ENCODE measurements at places on chromosomes 6 and 20.

DNA sequence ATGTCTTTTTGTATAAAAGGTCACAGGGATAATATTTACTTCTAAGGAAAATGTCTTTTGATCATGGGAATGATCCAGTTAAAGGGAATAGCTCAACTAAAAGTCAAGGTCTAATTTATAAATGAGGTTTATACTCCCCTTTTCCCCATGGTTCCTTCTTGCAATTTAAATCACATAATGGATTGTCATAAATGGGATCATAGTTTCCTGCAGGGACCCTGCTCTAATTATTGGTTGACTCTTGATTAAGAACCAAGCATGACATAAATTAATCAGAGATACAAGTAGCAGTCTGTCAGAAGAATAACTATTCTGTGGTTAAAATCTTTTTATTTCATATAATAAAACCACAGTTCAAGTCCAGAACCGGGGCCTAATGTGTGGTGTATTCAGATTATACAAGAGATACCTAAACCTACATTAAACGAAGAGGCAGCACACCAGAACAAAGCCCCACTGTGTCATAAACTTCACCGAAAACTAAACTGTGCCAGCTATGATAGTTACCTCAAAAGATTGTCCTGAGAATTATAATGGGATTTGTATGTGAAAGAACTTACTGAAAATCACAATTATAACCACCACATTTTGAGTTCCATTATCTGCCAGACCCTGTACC is 43.0 kb upstream of the CD83 start:
- DNase-seq: no peak

GRCh38 chr6:137013738-137014602 is 30.8 kb downstream of the IL20RA start:
- no peak for DNase-seq

GRCh38 chr6:114052141-114052540 is 81.2 kb upstream of the HDAC2 start:
- DNase-seq: no peak

DNA sequence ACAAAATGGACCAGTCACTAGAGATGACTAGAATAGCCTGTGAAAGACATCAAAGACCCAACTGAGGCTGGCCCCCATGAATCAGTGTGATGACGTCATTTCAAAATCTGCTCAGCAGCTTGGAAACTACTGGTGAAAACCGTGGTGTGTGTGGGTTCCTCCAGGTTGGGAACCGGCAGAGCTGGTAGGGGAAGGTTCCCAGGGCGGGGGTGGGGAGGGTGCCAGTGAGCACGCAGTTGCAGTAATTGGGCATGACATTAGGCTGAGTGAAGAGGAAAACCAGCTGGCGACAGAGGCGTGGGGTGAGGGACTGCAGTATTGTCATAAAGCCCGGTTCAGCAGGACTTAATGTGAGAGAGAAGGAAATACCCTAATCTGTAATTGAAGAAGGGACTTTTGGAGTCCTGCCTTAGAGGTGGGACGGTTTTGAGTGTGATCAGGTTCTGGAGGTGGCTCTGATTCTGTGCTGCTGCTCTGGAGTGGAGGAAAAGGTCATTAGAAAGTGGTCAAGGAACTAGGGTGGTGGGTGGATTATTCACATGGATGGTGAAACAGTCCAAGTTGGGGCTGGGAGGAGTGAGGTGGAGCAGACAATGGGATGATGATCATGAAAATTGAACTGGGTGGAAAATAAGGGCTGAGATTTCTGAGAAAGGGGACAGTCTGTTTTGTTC is 52.0 kb upstream of the MTHFD1L start:
- DNase-seq: no peak

DNA sequence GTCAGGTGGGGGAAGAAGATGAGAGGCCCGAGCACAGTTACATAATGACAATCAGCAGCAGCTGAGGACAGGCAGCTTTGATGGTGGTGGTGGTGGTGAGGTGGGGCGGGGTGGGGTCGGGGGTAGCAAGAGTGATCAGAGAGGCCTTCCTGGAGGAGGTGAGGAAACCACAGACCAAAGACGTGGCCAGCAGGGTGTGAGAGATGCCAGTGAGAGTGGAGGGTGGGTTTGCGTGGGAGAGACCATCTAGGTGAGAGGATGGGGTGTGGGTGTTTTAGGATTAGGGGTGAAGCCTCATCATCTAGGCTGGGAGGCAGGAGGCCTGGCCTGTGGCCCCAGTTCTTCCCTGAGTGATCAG is 76.0 kb upstream of the TOX2 start:
- no peak for DNase-seq

DNA sequence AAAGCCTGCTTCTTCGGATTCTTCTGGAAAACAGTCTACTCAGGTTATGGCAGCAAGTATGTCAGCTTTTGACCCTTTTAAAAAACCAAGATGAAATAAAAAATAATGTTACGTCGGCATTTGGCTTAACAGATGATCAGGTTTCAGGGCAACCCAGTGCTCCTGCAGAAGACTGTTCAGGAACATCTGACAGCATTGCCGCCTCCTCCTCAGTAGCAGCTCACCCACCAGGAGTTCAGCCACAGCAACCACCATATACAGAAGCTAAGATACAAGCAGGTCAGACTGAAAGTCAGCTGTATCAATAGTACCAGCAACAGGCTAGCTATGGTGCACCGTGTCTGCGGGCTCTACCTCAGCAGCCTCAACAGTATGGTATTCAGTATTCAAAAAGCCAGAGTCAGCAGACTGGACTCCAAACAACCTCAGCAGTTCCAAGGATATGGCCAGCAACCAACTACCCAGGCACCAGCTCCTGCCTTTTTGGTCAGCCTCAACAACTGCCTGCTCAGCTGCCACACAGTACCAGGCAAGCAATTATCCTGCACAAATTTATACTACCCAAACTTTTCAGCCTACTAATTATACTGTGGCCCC is 51.9 kb downstream of the BTBD9 start:
- no peak for DNase-seq

DNA sequence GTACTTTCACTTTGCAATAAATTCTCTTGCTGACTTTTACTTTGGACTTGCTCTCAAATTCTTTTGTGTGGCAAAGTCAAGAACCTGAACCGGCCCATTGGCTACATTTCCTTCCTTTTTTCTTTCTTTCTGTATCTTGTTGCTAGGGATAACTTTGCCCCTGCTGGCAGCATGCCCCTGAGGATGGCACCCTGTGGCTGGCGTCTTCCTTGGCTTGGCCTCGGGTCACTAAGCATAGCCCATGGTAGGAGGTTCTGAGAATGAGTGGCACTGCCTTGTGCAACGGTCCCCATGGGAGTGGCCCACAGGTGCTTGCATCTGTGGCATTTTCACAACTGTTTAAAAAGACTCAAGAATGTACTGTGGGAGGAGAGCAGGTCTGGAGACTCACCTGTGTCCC is 14.0 kb upstream of the HLA-F start:
- no peak for DNase-seq

DNA sequence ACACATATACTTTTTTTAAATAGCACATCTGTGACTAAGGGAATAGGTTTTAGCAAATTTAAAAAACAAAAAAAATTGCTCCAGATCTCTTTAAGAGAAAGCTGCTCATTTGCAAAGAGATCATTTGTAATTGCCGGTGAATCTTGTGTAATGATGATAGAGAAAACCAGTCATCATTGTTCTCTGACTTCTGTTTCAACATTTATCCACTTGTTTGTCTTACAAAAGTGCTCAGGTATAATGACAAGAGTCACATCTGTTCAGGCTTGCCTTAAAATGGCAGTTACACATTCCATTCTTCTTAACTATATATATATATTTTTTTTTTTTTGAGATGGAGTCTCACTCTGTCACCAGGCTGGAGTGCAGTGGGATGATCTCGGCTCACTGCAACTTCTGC is 165.2 kb downstream of the AIG1 start:
- no peak for DNase-seq

GRCh38 chr6:128161839-128162238 is 261.0 kb upstream of the THEMIS start:
- DNase-seq: no peak

GRCh38 chr6:33105386-33105785 is 29.6 kb downstream of the HLA-DPB1 start:
- DNase-seq: no peak

DNA sequence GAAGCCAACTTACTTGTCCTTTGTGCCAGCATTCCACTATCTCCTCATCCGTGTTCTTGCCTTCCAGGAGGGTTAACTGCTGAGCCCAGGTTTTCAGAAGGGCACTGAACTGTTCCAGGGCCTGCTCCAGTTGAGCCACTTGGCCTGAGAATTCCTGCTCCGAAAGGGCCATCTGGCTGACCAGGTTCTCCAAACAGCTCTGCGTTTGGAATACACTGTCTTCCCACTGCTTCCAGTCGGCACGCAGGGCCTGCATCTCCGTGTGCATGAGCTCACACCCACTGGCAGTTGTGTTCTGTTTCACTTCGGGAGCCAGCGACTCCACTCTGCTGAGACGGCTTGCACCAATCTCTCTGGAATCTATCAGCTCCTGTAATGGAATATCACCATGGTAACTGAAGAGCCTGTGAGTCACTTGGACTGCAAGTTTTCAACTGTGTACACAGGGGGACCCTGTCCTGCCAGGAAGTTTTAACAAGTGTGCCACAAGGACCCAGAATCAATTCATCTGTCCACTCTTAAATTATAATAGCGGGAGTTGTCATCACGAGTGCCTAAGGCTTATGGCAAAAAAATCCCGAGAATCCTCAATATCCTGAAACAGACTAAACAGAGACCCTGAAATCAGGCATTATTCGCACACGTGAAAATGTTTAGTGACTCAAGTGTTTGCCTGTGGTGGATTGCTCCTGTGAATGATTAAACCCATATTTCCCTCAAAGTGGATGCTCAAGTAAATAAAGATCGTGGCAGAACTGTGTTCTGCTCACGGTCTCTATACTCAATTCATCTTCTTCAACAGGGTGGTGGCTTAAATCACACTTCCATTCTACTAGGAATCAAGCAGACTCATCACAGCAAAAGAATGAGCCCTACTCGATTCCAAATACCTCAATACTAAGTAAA is 255.9 kb downstream of the SYNE1 start:
- DNase-seq: no peak

DNA sequence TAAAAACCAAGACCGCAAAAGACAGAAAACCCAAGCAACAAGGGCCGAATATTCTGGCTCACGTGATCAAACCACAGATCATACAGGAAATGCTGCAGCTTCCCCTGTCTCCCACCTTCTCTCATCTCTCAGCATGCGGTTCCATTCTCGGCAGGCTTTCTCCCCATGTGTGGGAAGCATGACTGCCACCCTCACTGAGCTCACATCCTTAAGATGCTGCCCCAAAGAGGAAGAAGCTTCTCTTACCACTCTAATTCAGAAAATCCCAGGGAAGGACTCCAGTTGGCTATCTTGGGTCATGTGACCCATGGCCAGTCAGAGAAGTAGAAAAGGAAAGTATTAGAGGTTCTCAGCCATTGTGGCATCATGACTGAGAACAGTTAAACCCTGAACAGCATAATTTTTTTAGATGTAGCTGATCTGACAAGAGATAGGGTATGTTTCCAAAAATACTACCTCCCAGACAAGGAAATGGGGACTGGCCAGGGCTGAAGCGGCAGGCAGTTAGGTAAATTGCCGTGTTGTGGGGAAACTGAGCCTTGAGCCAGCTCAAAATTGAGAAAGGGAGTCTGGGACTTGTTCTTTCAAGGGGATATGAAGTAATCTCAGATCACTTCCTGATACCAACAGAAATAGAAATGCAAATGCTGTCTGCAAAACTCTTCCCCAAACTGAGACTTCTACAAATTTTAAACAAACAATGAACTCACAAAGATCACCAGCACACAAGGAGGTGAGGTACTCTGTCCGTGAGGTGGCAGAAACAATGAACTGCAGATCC is 37.1 kb upstream of the GRM4 start:
- DNase-seq: no peak

- no peak for DNase-seq
Observed at GRCh38 chr6:136289327-136289578, 393 bp downstream of the BCLAF1 start.
